ENCODE measurements at places on chromosomes 3 and 15.
A peak's percentile ranks its signal among the peaks of the same experiment; 100 is the strongest.

- no peak for DNase-seq
Measured at GRCh38 chr3:100994809-100995208, 1.6 kb upstream of the ABI3BP start.

- no peak for DNase-seq
Measured at GRCh38 chr3:188486126-188486525, 332.2 kb downstream of the LPP start.

GRCh38 chr3:64449026-64449425, 223.8 kb upstream of the PRICKLE2 start:
- no peak for DNase-seq

GRCh38 chr3:62562596-62562995, 189.2 kb upstream of the FEZF2 start:
- no peak for DNase-seq

GRCh38 chr3:48069339-48069738, 53.1 kb upstream of the MAP4 start:
- no peak for DNase-seq

GRCh38 chr3:185362850-185363661, at the start of gene MAP3K13:
MAP3K13 (plus strand) TSS chr3:185363136; CDS start chr3:185428582, 65,446 bp downstream.
- peak; percentile 62 for DNase-seq

GRCh38 chr3:186385856-186386602, 24.0 kb upstream of the DGKG start:
- DNase-seq: no peak

GRCh38 chr3:170740726-170741591, 129.0 kb downstream of the RPL22L1 start:
- DNase-seq: no peak

DNA sequence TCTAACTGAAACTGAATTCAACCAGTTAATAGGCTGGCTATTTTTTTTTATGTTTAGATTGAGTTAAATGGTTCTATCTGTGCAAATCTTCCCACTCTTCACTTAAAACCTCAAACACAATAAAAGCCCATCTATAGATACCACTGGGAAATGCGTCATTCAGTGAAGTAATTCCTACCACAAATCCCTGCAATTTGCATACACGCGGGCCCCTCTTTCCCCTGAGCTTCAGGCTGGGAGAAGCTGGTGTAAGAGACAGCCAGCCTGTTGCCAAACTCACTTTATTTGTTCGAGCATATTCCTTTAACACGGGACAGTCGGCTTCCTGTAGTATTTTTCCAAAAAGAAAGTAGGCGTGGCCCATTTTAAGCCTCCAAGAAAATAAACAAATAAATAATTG, 26.0 kb upstream of the MCTP2 start:
- no peak for DNase-seq

DNA sequence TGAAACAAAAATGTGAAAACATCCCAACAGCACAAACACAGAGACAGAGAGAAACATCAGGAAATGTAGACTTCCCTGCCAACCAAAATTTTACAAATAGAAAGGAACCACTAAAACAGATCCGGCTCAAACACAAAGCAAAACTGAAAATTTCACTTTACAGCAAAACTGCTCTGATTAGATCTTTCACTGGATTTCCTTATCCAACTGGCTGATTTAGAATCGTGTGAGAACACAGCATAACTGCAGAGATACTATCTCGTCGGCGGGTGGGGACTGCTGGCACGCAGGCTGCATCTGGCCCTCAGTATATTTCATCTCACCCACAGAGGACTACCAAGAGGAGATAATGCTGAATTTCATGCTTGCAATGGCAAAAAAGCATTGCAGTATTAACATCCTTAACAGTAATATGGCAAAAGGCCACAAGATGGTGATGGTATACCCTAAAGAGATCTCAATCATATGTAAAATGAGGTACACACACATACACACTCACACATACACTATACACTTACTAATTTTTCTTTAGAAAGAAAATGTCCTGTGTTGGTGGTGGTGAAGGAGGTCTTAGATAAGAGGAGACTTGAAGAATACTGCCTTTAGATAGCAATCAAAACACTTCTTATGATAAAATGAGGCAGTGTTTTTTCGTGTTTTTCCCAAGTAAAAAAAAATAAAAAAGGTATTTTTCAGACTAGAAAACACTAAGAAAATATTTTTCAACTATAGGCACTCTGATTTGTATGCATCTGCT, 10.6 kb upstream of the LEO1 start:
- no peak for DNase-seq

DNA sequence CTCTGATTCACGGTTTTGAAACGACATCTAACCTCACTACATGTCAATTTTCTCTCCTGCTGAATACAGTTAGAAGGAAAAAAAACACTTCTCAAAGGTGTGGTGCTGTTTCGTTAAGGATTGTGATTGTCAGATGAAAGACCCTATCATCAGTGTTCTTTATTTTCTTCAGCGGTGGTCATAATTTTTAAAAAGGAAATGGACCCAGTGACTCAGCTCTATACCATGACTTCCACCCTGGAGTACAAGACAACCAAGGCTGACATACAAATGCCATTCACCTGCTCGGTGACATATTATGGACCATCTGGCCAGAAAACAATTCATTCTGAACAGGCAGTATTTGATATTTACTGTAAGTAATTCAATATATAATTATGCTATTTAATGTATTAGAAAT, 167.8 kb downstream of the ALCAM start:
- DNase-seq: no peak

- DNase-seq: no peak
Measured at GRCh38 chr15:48028712-48029111, 92.1 kb upstream of the SLC24A5 start.

DNA sequence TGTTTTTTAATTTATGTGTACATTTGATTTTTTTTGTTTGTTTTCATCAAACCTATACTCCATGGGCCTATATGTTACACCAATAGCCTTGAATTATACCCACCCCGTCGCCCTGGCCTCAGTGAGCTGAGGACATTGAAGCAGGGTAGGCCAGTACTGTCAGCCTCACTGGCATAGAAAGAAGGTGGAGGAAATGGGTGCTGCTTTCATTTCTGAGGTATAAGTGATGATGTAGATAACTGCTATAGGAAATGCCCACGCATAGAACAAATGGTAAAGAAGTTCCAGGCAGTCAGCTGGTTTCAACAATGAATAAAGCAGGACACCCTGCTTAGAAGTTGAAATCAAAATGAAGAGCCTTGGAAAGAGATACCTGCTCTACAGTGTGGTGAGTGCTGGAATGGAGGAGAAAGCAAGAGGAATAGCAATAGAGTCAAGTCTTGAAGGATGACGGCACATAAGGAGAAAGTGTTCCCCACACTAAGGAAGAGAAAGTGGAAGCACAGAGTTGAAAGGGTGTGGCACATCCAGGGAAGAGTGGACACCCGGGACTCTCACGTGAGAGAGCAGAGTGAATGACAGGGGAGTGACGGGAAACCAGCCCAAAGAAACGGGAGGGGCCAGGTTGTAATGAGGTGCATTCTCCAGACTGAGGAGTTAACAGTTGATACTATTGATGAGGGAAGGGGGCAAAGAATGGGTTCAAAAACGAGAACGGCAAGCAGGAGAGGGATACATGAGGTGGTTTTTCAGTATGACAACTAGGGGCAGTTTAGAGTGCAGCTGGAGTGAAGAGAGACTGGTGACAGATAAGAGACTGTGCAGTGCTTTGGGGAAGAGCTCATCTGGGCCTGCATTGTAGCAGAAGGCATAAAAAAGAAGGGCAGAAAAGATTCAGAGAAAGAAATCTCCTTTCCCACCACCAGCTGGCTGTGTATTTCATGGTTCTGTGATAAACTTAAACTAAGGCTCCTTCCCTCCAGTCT, 70.5 kb downstream of the KLHL25 start:
- no peak for DNase-seq

DNA sequence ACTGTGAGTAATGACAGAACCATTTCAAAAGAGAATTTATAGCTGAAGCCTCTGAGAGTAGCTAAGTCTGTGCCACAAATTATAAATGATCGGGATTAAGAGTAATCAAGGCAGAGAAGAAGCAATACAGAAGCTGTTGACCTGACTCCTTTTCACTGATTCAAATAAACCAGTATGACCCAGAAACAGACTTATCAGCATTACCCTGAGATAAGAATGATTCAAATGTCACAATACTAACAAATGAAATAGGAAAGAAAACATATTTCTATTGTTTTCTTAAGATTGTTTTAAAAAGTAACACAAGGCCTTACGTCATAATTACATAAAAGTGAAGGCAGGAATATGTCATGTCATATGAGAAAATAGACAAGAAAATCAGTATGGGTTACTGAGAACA, 1534.6 kb downstream of the SI start:
- no peak for DNase-seq

- no peak for DNase-seq
Measured at GRCh38 chr15:66779331-66780009, 77.4 kb downstream of the SMAD6 start.

GRCh38 chr3:150975086-150975991, 2.8 kb upstream of the CLRN1 start:
- DNase-seq: no peak

GRCh38 chr3:28104896-28105534, 136.4 kb upstream of the CMC1 start:
- DNase-seq: no peak

GRCh38 chr15:41564286-41564959, 5.4 kb downstream of the TYRO3 start:
- DNase-seq: peak; percentile 75

- DNase-seq: no peak
Measured at GRCh38 chr15:91861223-91861622, 7.7 kb downstream of the SLCO3A1 start.

- DNase-seq: no peak
Measured at GRCh38 chr15:81723701-81724100, 322.1 kb downstream of the MEX3B start.

- DNase-seq: no peak
Measured at GRCh38 chr3:21912711-21913110, 161.7 kb upstream of the ZNF385D start.

GRCh38 chr3:151316267-151316991, at the start of gene GPR87:
GPR87 (minus strand) TSS chr3:151316820; CDS start chr3:151300100, 16,720 bp downstream.
- no peak for DNase-seq

- DNase-seq: peak; percentile 59
Measured at GRCh38 chr15:92391640-92392039, 2.0 kb upstream of the ST8SIA2 start.

DNA sequence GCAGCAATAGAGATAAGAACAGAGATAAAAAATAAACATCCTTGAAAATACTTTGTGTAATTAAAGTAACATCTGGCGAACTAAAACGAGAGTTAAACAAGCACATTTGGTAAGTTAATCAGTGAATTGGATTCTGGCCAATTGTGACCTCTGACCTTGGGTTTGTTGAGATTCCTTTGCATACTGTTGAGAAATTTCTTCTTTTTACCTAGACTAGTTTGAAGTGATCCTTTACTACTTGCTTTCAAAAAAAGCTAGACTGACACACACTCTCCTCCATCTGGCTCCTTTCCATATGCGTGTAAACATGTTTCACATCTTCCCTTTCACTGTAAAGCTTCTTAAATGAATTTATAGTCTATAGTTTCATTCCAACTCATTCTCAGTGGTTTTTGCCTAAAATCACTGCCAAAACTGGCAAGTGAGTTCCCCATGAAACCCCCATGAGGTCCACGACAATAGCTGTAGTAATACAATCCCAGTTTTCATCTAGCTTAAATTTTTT, 17.3 kb upstream of the GBE1 start:
- DNase-seq: no peak

GRCh38 chr3:9779075-9779593, 9.4 kb upstream of the CAMK1 start:
- no peak for DNase-seq

DNA sequence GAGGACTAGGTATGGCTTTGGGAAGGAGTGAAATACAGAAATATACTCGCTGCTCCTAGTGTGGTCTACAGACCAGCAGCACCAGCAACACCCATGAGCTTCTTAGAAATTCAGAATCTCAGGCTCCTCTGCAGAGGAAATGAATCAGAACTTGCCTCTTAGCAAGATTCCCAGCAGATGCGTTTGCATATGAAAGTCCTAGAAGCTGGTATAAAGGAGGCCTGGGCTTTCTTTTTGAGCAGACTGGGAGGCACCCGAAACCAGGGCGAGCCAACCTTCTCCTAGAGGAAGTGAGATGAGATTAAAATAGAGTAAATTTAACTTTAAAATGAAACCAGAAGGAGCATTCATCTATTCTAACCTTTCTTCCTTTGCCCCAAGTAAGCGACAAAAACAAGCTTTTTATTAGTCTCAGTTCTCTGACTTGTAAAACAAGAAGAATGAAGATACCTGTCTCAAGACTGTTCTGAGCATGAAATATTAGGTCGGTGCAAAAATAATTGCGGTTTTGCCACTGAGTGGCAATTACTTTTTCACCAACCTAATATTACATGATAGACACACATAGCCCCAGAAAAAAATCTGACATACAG, 140.0 kb downstream of the PDZRN3 start:
- peak; percentile 30 for DNase-seq

- no peak for DNase-seq
Measured at GRCh38 chr3:136955813-136956212, 2.0 kb upstream of the IL20RB start.

DNA sequence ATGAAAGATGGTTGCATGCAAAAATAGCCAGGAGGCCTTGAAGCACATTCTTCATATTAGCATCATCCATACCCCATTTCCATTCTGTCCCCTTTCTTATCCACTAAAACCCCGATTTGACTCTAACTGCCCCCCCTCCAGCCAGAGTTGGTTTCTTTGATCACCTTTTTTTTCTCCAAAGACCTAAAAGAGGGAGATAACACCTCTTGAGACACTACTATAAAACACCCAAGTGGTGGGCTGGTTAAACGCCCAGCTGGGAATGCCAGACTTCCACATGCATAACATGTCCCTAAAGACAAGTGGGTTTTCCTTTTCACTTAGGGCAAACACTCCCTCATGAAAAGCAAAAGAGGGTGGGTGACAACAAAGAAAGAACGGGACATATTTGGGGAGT, 133.9 kb upstream of the WNT5A start:
- no peak for DNase-seq

Measured in WTC11 (cell line).